ENCODE measurements at places on chromosomes 11 and 22.

DNA sequence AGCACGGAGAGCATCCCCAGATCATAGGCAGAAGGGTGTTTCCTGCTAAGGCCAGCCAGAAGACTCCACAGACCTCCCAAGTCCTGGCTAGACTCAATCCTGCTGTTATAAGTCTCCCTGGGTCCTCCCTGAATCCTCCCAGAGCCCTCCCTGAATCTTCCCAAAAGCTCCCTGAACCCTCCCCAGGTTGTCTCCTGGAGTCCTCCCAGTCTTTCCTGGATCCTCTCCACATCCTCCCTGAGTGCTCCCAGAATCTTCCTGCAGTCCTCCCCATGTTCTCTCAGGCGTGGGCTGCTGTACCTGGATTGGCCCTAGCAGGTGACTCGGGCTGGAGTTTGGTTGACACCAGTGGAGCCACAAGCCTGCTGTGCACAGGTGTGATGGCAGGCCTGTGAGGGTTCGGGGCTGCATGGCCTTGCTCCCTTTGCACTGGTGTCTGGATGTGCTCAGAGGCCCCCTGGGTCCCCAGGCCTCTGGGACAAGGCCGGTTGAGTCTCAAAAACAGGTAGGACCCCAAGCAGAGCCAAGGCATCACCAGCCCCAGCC lies 11.6 kb downstream of the GP1BB start:
- DNase-seq: no peak

DNA sequence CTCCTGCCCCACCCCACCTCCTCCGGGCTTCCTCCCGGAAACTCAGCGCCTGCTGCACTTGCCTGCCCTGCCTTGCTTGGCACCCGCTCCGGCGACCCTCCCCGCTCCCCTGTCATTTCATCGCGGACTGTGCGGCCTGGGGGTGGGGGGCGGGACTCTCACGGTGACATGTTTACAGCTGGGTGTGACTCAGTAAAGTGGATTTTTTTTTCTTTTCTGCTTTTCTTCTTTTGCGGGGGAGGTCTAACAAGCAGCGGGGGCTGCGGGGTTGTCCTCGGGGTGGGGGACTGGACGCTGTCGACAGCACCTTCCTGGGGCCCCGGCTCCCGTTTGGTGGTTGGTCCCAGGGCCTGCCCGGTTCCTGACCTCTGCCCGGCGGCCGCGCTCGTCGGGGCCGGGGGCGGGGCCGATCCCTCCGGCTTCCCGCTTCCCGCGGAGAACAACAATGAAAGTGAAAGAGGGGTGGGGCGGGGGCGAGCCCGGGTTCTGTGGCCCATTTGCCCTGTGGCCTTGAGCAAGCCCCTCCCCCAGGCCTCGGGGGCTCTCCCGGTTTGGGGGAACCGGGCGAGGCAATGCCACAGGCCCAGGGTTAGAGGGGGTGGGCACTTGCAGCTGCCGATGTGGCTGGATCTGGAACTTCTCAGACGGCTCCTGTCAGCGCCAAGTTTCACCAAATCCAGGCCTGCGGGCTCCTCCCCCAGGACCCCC lies 975 bp upstream of the MDK start:
- DNase-seq: peak; percentile 56

DNA sequence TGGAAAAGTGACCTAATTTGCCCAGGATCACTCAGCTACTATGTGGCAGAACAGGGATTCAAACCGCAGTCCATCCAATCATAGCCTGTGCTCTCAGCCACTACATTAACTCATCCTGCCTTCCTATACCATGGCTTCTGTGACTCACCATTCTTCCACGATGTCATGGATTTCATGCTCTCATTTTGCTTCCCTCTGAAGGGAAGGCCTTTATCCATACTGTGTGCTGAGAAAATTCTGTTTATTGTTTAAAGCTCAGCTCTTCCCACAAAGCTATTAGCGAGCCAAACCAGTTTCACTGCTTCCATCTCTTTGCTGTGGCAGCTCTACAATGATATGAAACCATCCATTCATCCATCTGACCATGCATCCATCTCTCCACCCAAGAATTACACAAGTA lies 289.9 kb downstream of the TENM4 start:
- DNase-seq: no peak

GRCh38 chr22:23226497-23226850 lies 46.2 kb downstream of the BCR start:
- no peak for DNase-seq
